Neural progenitor cell (in vitro differentiated cells): ENCODE measurements at places on chromosomes 13 and 19.
A peak's percentile ranks its signal among the peaks of the same experiment; 100 is the strongest.

DNA sequence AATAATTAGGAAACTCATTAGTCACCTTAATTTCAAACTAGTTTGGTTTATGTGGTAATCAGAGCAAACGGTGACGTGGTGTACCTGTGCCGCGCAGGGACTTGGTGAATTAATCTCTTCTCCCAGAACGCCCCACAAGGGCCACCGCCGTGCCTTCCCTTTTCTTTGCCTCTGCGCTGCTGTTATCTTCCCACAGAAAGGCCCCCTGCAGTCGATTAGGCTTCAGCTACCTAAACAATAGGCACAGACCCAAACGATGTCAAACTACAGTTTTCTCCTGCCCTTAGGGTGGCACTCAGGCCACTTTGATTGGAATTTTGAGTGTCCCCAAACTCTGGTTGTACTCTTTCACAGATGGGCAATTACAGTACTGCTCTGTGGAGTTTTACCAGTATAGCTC is 115.5 kb downstream of the GGACT start:
- DNase-seq = peak; percentile 87

GRCh38 chr13:27915301-27916207 is 4.2 kb upstream of the PDX1 start:
- DNase-seq = no peak

GRCh38 chr13:75656425-75656989 is 20.4 kb downstream of the LMO7 start:
- DNase-seq = no peak

DNA sequence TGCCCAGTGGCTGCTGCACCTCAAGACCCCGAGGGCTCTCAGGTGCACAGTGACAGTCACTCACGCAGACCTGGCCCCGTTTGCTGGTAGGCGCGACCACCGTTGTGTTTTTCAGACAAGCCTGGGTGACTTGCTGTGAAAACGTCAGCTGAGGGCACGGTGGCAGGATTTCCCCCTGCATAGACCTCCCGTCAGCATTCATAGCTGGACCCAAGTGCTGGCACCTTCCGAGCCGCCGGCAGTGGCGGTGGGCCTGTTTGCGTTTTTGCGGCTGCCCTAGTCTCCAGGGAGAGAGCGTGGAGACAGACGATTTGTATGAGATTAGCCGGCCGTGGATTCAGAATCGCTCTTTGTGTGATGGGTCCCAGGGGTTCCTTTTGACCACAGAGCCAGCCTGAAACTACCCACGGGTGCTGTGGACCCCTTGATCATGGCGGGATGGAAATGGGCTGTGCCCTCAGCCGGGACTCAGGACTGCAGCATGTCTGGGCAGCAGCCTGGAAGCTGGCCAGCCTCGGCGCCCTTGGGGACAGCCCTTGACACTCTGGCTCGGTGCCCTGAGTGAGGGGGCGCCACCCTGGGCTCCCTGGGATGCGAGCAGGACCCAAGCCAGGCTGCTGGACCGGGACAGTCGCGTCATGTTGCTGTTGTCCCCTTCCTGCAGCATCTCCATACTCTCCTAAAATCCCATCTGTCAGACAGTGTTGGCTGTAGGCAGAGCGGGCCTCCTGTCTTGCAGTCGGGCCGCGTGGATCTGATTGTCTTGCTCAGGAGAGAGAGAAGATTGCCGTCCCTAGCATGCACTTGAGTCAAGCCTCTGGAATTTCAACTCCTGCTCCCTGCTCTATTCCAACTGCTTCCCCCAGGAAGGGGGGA is 8.6 kb downstream of the KDM4B start:
- DNase-seq = no peak

- DNase-seq = no peak
Observed at GRCh38 chr19:35913589-35913988, 5.5 kb upstream of the TYROBP start.

DNA sequence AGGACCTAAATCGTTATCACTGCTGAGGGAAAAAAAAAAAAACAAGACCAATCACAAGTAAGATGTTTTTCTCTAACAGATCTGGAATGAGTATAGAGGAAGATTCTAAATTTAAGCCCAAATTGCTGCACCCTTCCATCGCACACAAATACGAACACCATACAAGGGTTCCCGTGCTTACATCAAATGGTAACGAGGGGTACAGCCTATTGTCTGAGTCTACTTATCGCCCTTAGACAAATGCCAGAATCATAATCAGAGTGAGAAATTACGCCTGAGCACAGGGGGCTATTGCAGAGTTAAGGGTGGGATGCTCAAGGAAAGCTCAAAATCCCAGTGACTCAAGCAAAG is 603 bp downstream of the ZC3H13 start:
- DNase-seq = no peak
